ENCODE measurements at places on chromosomes 2 and 18. TPM values are rescaled to one million over a fixed set of nuclear protein-coding genes. Genes with fewer than 3 reads are reported as not detected.

LYPD6B gene
- total RNA-seq, result not detected

CNRIP1 gene
- total RNA-seq, result not detected

LYG2 gene
- total RNA-seq, result not detected

FBXO36 gene
- 0.67 TPM for total RNA-seq

Measured in activated T-helper 17 cell treated with anti-CD3 and anti-CD28 coated beads, Interleukin-2, amount 50 U/mL, for 72 hours (primary cell).